Breast epithelium (tissue), 4 donors: ENCODE measurements at places on chromosomes 12 and 14.
A peak's percentile ranks its signal among the peaks of the same experiment; 100 is the strongest.

- no peaks in the 10 kb centered on the region for H3K4me1 ChIP-seq
- no peak for DNase-seq
- H3K27ac ChIP-seq, result no peak overlapping the region
- H3K4me3 ChIP-seq, result no peak overlapping the region
- no peaks in the 10 kb centered on the region for H3K27me3 ChIP-seq
These were observed 41.4 kb upstream of the NINJ2 start for GRCh38 chr12:704516-705242.

DNA sequence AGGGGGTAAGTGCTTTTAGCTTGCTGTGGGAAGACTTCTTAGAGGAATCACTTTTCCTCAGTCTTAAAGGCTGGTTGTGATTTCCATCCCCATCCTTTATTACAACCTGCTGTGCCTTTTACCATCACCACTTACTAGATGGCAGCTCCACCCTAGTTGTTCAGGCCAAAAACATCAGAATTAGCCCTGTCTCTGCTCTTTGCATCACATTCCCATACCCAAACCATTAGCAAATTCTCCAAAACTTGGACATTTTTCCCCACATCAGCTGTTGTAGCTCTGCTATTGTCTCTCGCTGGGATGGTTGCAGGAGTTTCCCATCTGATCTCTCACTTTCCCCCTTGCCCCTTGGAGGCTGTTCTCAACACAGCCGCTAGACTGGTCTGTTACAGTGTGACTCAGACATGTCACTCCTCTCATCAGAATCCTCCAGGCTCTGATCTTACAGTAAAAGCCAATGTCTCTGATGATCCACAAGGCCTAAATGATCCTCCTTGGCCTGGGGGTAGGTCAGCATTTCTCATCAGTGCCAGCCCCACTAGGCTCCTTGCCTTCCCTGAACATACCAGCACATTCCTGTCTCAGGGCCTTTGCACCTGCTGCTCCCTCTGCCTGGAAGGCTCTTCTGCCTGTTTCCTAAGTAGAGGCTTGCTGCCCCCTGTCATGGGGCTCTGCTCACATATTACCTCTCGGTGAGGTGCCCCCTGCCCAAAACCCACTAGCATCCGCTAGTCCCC lies 102.5 kb downstream of the BEGAIN start:
- H3K4me3 ChIP-seq, result no peak overlapping the region
- no peak overlapping the region for H3K27ac ChIP-seq
- no peaks in the 10 kb centered on the region for H3K27me3 ChIP-seq
- no peaks in the 10 kb centered on the region for H3K36me3 ChIP-seq
- no peak for DNase-seq

GRCh38 chr12:98894412-98895085 lies 249.5 kb downstream of the APAF1 start:
- no peaks in the 10 kb centered on the region for H3K4me1 ChIP-seq
- H3K27me3 ChIP-seq, result peaks cover 27% of the 10 kb centered on the region
- H3K4me3 ChIP-seq, result peak overlapping the region; percentile 61
- H3K27ac ChIP-seq, result no peak overlapping the region

- no peak overlapping the region for H3K27ac ChIP-seq
- H3K27me3 ChIP-seq, result no peaks in the 10 kb centered on the region
- H3K4me1 ChIP-seq, result no peaks in the 10 kb centered on the region
These were observed 71.0 kb downstream of the TRAFD1 start for GRCh38 chr12:112196196-112196875.

- DNase-seq, result no peak
- H3K27ac ChIP-seq, result no peak overlapping the region
- H3K4me1 ChIP-seq, result no peaks in the 10 kb centered on the region
- H3K4me3 ChIP-seq, result no peak overlapping the region
- H3K27me3 ChIP-seq, result no peaks in the 10 kb centered on the region
These were observed 68.9 kb upstream of the BBS10 start for GRCh38 chr12:76417116-76417515.
